ENCODE measurements at places on chromosomes 11 and 22. TPM values are rescaled to one million over a fixed set of nuclear protein-coding genes. Genes with fewer than 3 reads are reported as not detected.

The CELSR1 gene
- 180 TPM for total RNA-seq

The CDC45 gene
- total RNA-seq, result 10.5 TPM

The CD3G gene
- not detected for total RNA-seq

The GALNT18 gene
- 6.6 TPM for total RNA-seq

The ANO9 gene
- 18.4 TPM for total RNA-seq

The BEST1 gene
- 1.0 TPM for total RNA-seq

GRCh38 chr22:46336119-46337078 lies 885 bp downstream of the TRMU start:
- DNase-seq, result no peak

GRCh38 chr11:13339195-13340153 lies 61.9 kb downstream of the BMAL1 start:
- peak; percentile 74 for DNase-seq

GRCh38 chr11:125465255-125465654 lies 30.8 kb downstream of the FEZ1 start:
- no peak for DNase-seq

- DNase-seq, result no peak
Measured at GRCh38 chr11:35169112-35169511, 30.1 kb downstream of the CD44 start.

- DNase-seq, result no peak
Measured at GRCh38 chr11:126606484-126606883, 251.0 kb downstream of the ST3GAL4 start.

- no peak for DNase-seq
Measured at GRCh38 chr11:125348674-125349309, 147.3 kb downstream of the FEZ1 start.

GRCh38 chr11:94774345-94774744 lies 6.2 kb downstream of the AMOTL1 start:
- DNase-seq, result no peak

DNA sequence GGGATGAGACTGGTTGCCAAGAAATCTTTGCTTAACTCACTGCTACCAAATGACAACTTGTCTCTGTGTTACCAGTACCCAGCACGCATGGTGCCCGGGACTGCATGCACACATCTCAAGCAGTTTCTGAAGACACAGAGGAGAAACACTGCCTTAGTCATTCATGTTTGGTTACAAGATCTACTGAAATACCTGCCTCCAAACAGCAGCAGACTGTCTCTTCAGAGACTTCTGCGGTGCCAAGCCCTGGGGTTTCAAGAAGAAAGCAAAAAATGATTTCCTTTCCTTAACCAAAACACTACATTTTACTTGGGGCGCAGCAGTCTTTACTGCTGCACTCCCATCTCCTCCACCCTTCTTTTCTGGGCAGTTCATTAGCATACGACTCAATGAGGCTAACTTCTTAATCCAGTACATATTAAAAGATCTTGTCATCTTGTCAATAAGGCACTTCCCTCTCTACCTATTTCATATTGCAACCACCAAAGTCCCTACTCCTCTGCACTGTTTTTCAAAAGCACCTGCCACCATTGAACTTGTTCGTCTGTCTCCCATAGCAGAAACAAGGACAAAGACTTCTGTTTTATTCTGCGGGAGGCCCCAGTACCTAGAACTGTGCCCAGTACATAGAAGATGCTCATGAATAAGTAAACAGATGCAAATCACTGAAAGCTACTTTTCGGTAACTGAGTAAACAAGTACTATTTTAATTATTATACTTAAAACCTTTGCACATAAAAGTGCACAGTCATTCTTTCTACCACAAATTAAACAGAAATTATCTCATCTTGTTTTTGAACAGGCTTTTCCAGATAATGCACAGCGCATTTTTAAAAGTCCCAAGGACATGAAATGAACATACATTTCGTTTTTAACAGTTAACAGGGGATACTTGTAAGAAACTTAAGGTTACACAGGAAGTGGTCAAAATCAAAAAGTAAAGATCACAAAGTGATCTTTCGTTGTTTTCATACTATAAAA lies 4.0 kb downstream of the NAP1L4 start:
- no peak for DNase-seq

DNA sequence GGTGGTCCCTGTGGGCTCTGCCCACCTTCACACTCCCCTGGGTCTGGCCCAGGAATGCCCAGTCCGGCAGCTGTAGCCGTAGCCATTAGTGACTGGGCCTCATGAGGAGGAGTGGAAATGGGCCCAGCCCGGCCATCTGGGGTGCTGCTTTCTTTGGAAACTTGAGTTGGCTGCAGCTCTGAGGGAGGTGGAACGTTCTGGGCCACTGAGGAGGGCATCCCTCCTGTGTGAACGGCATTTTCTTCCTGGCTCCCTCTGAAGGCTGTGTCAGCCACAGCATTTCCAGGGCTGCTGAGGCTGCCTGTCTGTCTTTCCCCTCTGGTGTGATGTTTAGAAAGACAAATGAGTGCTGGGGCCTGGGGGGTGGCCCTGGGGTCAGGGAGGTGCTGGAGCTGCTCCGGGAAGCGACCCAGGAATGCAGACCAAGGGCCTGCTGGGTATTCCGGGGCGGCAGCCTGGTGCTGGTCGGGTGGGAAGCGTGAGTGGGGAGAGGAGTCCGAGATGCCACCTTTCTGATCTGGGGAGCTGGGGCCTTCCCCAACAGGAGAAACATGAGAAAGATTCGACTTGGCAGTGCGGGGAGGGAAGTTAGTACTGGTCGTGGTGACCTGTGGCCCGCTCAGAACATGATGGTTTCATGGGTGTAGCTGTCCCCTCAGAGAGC lies 27.1 kb downstream of the PTDSS2 start:
- DNase-seq, result no peak

DNA sequence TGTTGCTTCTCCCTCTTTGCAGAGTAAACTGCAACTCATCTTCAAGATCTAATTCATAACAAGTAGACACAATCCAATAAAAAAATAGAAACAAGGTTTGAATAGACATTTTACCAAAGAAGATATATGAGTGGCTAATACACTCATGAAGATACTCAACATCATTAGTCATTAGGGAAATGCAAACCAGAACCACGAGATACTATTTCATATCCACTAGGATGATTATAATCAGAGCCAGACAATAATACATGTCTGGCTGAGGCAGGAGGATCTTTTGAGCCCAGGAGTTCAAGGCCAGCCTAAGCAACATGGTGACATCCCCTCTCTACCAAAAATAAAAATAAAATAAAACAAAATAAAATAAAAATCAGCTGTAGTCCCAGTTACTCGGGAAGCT lies 85.0 kb downstream of the ATG16L2 start:
- DNase-seq, result no peak

GRCh38 chr22:27727673-27728451 lies 73.7 kb downstream of the MN1 start:
- no peak for DNase-seq

DNA sequence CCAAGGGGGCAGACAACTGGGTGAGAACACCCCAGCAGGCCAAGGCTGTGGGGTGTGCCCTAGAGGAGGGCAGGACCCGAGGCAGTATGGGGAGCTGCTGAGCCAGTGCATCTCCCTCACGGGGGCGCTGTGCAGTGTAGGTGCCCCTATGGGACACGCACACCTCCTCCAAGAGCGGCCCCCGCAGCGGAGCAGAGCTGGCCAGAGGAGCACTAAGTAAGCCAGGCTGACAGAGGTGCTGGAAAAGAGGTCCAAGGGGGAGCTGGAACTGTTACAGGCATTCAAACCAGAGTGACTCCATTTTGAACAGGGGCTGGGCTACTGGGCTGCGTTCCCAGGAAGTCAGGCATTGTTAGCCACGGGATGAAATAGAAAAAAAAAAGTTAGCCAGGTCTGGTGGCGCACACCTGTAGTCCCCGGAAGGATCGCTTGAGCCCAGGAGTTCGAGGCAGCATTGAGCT lies 41.8 kb downstream of the TST start:
- DNase-seq, result no peak

GRCh38 chr11:33687733-33688479 lies 12.7 kb downstream of the C11orf91 start:
- no peak for DNase-seq

- no peak for DNase-seq
Measured at GRCh38 chr22:44004104-44004460, 20.0 kb upstream of the PARVB start.

DNA sequence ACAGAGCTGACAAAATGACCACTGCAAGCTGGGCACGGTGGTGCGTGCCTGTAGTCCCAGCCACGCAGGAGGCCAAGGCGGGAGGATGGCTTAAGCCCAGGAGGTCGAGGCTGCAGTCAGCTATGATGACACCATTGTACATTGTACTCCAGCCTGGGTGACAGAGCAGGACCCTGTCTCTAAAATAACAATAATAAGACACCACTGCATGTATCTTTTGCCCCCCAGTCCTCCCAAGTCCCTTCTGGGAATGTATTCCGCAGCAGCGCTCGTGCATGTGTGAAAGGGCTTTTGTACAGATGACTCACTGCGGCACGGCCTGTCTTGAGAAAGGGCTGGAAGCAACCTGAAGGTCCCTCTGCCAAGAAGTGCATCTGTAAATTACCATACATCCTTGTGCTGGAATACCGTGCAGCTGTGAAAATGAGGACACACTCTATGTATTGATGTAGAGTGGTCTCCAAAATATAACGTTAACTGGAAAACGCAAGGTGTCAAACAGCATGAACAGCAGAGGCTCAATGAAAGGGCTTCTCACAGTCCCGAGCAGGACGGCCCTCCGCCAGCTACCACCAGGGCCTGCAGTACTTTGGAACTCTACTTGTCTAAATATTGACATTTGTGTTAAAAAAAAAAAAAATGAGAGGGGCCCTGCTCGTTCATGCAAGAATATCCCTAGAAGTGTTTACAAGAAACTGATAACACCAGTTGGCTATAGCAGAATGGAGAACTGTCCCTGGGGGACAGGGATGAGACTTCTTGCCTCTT lies 9.0 kb upstream of the CDC42EP2 start:
- DNase-seq, result no peak

GRCh38 chr11:63443714-63444113 lies 47.3 kb downstream of the PLAAT5 start:
- no peak for DNase-seq

DNA sequence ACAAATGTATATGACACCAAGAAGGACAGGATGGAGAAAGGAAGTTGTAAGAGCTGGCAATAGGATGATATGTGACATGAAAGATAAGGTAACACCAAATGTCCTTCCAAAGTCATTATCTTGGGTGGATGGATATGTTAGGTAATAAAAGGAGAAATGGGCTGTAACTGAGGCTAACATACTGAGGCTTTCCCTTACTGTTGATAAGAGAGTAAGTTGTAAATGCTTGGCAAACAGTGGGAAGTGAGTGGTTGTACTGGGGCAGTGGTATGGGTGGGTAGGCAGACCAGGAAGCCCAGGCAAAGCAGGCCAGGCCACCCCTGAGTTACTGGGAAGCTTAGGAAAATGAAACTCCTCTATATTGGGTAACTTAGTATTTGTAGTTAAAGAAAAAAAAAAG lies 73.7 kb downstream of the ARHGAP42 start:
- DNase-seq, result no peak

DNA sequence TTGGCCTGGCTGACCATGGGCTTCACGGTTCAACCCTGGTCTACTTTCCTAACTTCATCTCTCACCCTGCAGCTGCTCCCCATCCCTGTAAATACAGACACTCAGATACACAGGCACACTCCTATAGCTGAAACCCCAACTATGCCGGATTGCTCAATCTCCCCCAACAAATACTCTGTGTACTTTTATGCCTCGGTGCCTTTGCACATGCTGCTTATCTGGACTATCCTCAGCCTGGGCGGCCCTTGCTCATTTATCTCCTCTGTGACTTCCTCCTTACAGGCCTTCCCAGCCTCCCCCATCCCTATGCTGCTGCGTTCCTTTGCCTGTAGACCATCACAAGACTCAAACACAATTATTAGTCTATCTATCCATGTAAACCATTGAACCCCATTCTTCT lies 76.6 kb downstream of the PKNOX2 start:
- no peak for DNase-seq

Measured in kidney epithelial cell (primary cell).